Non-pigmented ciliary epithelial cell (primary cell): ENCODE measurements at places on chromosomes 12 and 14.

DNA sequence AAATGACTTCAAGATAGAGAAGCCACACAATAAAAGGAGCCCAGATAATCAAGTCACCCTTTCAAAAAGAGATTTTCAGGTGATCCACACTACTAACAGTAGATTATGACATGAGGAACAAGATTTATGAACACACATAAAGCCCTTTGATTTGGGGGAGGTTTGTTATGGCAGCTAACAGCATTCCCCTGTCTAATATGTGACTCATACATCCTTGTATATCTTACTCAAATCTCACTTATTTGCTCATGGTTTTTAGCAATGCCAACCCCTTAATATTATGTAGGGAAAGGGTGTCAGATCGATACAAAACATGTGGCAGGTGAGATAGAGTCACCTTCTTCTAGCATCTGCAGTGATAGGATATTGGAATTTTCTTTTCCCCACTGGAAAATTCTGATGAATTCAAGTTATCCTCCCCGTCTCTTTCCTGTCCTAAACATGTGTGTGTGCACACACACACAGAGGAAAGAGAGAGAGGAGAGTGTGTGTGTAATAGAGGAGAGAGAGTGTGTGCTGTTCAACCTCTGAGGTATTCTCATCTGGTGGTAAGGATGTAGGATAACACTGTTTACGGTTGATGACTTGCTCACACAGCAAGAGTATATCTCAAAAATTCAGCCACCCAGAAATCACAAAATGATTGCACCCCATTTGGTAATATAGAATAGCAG, 319.9 kb downstream of the KCNC2 start:
- peak; percentile 24 for DNase-seq

GRCh38 chr12:124218243-124218560, 76.7 kb upstream of the RFLNA start:
- DNase-seq: no peak

GRCh38 chr12:111761706-111762105, 5.0 kb upstream of the ALDH2 start:
- no peak for DNase-seq

DNA sequence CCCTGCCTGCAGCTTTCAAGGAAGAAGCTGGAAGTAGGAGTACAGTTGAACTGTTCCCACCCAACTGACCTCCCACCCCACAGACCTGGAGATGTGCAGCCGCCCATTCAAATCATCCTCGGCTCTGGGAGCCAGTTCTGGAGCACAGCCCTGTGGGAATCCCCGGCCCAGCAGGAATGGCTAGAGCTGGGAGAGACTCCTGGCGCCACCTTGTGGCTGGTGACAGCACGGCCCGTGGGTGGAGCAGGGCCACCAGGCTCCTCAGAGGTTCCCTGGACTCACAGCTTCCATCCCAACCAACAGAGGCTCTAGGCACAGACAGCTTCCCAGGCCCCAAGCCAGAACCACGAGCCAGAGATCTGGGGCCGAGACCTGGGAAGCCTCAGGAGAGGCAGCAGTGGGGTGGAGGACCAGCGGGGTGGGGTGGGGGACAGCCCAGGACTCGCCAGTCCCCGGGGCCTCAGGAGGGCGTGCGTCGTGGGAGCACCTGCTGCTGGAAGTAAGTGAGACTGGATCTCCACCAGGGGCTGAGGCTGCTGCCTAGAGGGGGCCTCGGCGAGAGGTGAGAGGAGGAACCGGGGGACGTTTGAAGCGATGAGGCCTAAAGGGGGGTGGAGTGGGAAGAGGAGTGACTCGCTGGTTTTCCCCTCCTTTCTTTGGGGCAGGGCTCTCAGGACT, 43.4 kb downstream of the RNF34 start:
- peak; percentile 24 for DNase-seq

DNA sequence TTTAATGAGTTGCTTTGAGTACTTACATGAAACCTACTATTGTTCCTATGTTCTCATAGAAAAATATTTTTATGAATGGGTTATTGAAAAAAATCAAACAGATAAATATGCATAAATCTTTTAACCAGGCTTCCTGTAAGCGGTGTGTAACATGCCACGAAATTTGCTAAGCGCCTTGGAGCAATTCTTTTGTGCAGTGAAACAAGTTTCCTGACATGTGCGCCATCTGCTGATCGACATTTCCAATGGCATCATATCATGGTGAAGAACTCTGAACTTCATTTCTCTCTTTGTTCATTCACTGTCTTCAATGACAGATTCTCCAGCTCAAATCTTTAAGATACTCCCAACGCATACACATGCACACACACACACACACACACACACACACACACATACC, 145.6 kb upstream of the NAV3 start:
- DNase-seq: peak; percentile 68

GRCh38 chr12:101933866-101934514, 56.6 kb downstream of the DRAM1 start:
- DNase-seq: no peak

DNA sequence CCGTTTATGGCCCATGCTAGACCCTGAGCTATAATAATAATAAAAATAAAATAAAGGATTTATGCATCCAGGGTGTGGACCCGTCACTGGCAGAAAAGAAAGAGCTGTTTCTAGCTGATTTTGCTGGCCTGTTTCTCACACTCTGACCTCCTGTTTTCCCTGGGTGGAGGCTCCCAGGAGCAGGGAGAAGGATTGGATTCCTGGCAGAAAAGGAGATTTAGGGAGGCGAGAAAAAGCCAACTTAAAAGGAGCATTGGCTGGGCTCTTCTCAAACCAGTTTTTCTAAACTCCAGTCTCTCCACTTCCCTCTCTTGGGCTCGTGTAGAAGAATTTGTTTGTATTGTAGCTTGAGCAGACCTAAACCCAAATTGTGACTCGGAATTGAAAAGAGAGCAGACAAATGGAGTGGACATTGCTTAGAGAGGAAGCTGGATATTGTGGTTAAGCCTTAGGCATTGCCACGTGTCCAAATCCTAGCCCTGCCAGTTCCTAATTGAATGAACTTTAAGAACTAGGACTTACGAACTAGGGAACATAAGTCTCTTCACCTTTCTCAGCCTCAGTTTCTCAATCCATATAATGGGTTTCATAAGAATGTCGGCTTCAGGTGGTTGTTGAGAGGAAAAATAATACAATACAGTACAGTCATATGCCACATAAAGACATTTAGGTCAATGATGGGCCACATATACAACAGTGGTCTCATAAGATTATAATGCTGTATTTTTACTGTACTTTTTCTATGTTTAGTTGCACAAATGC, 14.4 kb upstream of the TBX5 start:
- DNase-seq: no peak

DNA sequence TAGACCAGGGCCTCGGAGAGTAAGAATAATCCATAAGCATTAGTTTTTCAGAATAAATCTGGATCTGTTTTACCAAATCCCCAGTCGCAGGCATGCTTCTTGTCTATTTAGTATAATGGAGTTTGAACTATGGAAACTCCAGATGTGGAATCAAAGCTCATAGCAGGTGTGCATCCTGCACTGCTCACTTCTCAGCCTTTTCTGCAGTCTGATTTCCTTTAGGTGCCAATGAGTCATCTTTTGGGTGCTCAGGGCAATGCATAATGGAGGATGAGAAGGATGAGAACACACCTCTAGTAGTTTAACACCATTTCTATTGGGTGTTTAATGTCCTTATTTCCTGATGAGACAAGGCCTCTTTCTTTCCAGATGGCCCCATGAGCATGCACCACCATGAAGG, 961.2 kb downstream of the TMEM121 start:
- no peak for DNase-seq

DNA sequence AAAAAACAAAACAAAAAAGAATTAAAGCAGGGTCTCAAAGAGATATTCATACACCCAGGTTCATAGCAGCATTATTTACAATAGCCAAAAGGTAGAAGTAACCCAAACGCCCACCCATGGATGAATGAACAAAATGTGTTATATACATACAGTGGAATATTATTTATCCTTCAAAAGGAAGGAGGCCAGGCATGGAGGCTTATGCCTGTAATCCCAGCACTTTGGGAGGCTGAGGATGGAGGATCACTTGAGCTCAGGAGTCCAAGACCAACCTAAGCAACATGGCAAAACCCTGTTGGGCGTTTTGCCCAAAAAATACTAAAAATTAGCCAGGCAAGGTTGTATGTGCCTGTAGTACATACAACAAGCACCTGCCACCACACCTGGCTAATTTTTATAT, 4.6 kb downstream of the METTL3 start:
- DNase-seq: no peak

DNA sequence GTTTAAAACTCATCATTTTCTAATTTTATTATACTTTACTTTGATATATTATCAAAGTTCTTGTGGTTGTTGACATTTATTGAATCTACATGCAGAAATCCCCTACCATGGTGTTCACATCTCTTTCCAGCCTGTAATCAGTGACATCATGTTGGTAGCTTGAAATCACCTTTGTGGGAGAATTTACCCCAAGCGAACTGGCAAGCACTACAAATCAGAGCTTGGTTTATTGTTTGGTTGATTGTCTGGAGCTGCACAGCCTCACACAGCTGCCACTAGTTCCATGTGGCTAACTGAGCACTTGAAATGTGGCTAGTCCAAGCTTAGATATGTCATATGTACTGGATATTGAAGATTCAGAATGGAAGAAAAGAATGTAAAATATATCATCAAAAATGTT, 15.4 kb upstream of the KRT5 start:
- no peak for DNase-seq

GRCh38 chr12:112597986-112598385, 179.2 kb downstream of the PTPN11 start:
- no peak for DNase-seq

DNA sequence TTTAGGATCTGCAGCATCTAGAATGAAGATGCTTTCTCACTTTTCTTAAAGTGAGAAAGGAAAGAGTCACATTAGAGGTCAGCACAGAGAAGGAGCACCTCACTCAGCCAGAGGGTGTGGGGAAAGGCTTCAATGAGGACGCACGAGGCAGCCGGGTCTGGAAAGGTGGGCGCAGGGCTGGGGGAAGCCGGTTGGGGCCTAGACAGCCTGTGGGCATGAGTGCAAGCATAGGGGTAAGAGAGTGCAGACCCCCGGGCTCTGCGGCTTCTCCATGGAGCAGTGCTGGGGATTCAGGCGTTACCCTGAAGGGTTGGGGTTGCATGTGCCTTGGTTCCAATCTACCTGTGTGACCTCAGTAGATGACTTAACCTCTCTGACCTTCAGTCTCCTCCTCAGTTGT, 49.9 kb downstream of the KRT80 start:
- no peak for DNase-seq

GRCh38 chr12:10708862-10709261, 14.3 kb downstream of the YBX3 start:
- no peak for DNase-seq

- no peak for DNase-seq
Measured at GRCh38 chr12:98332642-98333041, 182.7 kb upstream of the TMPO start.

- no peak for DNase-seq
Measured at GRCh38 chr12:89166525-89166934, 185.8 kb downstream of the DUSP6 start.

DNA sequence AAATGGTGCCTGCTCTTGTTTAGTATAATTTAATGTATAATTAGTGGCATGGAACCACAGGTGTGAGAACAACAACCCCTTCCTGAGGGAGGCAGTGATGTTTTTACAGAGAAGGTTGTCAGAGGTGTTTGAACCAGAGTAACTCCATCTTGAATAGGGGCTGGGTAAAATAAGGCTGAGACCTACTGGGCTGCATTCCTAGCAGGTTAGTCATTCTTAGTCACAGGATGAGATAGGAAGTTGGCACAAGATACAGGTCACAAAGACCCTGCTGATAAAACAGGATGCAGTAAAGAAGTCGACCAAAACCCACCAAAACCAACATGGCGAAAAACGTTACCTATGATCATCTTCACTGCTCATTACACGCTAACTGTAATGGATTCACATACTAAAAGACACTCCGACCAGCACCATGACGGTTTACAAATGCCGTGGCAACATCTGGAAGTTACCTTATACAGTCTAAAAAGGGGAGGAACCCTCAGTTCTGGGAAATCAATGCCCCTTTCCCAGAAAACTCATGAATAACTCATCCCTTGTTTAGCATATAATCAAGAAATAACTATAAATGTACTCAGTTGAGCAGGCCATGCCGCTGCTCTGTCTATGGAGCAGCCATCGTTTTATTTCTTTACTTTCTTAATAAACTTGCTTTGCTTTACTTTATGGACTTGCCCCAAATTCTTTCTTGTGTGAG, 47.8 kb upstream of the LTA4H start:
- DNase-seq: no peak

DNA sequence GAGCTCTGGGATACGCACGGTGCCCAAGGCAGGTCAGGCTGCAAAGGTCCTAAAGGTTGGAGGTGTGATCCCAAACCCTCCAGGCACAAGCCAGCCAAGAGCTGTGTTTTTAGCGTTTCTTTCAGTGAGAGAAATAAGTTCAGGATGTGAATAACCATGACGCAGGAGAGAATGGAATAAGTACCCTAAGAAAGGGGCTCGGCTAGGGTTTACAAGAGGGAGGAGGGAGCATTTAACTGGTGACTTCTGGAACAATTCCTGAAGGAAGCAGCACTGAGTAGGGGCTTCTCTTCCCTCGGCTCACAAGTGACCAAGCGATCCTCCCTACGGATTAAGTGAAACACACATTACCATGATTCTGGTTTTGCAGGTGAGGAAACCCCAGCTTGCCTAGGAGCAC, 29.4 kb downstream of the SSH1 start:
- DNase-seq: no peak

DNA sequence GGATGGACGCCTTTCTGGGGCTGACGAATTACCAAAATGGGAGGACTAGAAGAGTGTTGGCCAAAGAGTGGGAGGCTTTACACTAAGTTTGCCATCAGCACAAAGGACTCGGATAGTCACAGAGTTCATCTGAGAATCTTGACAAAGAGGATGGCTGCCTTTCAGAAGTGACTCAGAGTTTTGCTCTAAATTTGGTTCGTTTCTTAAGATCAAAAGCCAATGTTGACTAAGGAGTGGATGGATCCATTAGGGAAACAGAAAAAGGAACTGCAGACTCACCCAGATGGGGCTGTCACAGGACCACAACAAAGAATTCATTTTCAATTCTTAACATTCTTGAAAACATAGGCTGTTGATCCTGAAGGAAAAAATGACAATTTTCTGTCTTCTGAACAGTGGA, 81.3 kb upstream of the DUSP6 start:
- DNase-seq: no peak

GRCh38 chr14:93299416-93299815, 33.4 kb downstream of the BTBD7 start:
- DNase-seq: no peak

GRCh38 chr12:31527083-31527482, 63.9 kb downstream of the DENND5B start:
- no peak for DNase-seq

DNA sequence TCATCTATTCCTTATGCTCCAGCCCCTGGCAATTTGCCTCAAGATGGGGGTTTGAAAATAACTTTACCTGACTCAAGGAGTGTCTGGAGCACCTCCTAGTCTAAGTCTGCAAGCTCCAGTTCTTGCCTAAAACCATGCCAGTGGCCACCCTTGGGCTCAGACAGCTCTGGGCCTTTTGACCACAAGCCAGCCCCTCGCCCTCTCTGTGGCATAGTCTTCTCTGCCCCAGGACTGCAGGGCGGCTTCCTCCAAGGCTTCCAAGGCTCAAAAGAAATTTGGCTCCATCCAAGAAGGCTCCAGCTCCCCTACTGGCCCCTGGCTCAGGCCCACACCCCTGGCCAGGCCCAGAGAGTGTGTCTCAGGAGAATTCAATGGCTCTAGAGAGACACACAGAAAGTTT, 14.8 kb downstream of the ACVRL1 start:
- no peak for DNase-seq

- DNase-seq: no peak
Measured at GRCh38 chr14:104784846-104785707, 10.5 kb downstream of the AKT1 start.

GRCh38 chr12:68899251-68899771, 33.7 kb downstream of the CPM start:
- peak; percentile 54 for DNase-seq

GRCh38 chr12:106138633-106139421, at the start of gene NUAK1:
NUAK1 (minus strand) TSS chr12:106138954; CDS start chr12:106138653, 301 bp downstream.
- DNase-seq: no peak
